Inflammatory macrophage (primary cell): ENCODE measurements at places on chromosomes 12 and 14.

GRCh38 chr14:24992624-24993360, 57.2 kb downstream of the STXBP6 start:
- DNase-seq = no peak

- DNase-seq = no peak
Observed at GRCh38 chr12:9169979-9170634, 38.1 kb downstream of the PZP start.

- DNase-seq = no peak
Observed at GRCh38 chr14:76920331-76921087, 94.3 kb downstream of the LRRC74A start.

GRCh38 chr14:64918216-64918615, 4.0 kb downstream of the CHURC1 start:
- no peak for DNase-seq

GRCh38 chr14:96055753-96056508, 16.8 kb downstream of the C14orf132 start:
- DNase-seq = no peak

GRCh38 chr12:123445388-123446332, 9.2 kb upstream of the RILPL2 start:
- DNase-seq = no peak

DNA sequence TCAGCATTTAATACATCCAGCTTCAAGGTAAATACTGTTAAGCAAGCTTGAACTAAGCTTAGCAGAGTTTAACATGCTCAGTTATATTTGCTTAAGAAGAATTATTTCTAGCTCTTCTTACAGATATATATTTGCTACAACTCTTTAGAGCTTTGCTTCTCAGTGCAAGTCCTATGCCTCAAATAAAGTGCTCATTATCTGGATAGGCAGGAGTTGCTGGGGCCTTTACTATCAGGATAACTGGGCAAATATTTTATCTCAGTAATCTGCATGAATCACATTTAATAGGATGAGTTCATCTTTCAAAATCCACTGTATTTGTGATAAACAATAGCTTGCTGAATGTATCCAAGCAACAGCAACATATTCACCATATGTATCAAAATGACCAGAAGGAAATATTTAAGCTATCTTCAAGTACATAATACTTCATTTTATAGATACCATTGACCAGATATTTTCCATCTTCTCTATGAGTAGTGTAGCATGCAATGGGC, 187.6 kb downstream of the NOVA1 start:
- DNase-seq = no peak

DNA sequence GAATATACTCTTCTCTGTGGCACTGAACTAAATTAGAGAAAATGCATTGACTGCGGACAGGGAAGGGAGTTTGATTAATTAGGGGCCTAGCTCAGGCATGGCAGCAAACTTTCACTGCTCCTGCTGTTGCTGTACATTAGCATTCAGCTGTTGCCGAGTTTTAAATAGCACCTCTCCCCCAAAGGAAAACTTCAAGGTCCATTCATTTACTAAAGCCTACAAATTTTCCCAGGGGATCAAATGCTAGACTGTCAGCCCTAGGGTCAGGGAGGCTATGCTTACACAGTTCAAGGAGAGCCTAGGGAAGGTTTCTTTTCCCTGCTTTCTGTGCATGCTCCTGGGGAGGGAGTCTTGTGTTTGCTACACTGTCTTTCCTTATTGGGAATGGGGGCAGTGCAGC, 60.0 kb upstream of the GZMB start:
- DNase-seq = no peak

DNA sequence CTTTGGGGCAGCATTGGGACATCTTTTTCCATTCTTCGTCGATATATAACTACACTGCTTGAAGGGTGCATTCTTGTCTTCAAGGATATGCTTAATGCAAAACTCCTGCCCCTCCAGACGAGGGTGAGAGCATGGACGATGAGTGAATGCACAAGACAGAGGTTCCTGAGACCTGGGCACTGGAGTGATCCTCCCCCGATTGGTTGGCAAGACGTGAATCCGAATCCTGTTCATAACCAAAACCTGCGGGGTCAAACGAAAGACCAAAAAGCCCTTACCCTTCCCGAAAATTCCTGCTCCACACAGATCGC, 684 bp downstream of the KANSL2 start:
- peak; percentile 3 for DNase-seq

DNA sequence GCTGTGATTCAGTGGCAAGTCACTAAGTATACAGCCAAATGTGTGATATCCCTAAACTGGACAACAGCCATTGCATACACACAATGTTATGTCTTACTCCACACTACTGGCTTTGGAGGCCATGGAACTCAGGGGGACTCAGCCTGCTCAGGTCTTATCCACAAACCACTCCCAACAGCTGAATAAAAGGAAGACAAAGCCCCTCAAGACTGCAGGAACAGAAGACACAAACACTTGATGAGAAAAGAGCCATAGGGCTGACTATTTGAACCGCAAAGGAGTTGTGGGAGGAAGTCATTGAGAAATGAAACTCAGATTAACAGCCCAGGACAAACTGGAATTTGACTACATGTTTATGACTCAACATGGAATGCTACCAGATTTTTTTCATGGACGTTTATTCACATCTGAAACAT, 40.9 kb downstream of the PTGER2 start:
- DNase-seq = peak; percentile 45

DNA sequence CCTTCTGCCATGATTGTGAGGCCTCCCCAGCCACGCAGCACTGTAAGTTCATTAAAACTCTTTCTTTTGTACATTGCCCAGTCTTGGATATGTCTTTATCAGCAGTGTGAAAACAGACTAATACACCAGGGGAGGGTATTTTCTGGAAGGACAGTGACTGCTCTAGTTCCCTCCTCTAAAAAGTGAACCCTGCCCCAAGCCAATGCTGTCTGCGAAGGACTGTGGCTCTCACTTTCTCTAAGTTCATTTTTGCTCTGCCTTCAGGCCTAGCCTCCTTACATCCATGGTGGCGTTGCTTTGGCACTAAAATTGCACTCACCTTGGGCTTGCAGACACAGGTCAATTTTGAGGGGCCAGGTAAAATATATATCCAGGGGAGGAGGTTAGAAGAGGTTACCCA, 323.0 kb downstream of the VRK1 start:
- no peak for DNase-seq

GRCh38 chr14:51095854-51096823, 1.2 kb upstream of the TRIM9 start:
- DNase-seq = peak; percentile 57

- DNase-seq = no peak
Observed at GRCh38 chr12:4440187-4440941, 5.3 kb downstream of the FGF6 start.

DNA sequence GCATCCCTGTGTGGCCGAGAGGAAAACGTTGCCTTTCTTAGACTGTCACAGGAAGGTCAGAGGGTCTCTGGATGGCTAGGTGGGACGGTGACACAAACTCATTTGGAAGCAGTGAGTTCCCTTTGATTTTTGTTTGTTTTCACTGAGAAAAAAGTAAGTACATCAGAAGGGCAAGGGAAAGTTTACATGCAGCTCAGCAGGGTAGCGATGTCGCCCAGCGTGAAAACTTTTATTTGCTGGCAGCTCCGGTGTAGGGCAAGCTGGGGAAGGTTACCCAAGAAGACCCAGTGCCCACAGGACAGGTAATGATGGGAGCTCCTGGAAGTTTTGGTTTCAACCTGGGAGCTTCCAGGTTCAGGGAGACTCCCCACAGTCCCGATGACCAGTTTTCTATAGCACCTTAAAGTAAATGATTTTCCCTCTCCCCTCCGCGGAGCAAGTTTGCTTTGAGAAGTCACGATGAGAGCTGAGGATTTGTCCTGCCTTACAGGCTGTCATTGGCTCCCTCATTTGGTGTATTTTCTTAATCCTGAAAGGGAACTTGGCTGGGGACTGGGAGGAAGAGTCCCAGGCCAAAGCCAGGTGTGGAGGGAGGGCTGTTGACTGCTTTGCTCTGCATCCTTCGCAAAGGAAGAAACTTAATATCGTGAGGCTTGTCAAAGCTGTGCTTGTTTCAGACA, 64.7 kb upstream of the ESRRB start:
- no peak for DNase-seq

GRCh38 chr12:20369305-20370013, 1.1 kb downstream of the PDE3A start:
- peak; percentile 30 for DNase-seq

GRCh38 chr12:125097427-125097826, 32.2 kb downstream of the AACS start:
- DNase-seq = no peak

DNA sequence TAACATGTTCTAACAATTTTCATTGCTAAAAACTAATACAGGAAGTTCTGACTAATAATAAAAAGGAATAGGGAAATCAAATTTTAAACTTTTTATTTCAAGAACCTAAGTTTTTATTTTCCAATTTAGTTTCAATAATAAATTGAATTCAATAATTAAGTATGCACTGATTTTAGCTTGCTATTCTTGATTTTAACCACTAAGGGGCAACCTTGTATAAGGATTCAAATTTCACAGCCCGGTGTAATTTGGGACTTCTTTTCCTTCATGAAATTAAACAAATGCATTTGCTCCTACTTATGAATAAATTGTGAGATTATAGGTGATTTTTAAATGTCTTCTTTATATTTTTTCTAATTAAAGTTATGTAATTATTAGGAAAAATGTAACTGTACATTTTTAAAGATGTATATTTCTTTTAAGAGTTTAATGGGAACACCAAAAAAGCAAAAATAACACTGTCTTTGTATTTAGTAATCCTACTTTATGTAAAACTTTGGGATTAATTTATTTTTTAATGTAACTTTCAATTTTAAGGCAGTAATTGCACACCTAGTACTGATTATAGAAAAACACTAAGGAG, 241.4 kb upstream of the PDZRN4 start:
- DNase-seq = peak; percentile 4

- no peak for DNase-seq
Observed at GRCh38 chr12:26846416-26846815, 13.4 kb upstream of the ITPR2 start.

GRCh38 chr12:95099270-95099790, 25.9 kb upstream of the NR2C1 start:
- DNase-seq = no peak
